ENCODE measurements at places on chromosomes 3 and 15. TPM values are rescaled to one million over a fixed set of nuclear protein-coding genes. Genes with fewer than 3 reads are reported as not detected.

GRCh38 chr3:172524611-172525010 is 1.4 kb upstream of the TNFSF10 start:
- no peak for DNase-seq

DNA sequence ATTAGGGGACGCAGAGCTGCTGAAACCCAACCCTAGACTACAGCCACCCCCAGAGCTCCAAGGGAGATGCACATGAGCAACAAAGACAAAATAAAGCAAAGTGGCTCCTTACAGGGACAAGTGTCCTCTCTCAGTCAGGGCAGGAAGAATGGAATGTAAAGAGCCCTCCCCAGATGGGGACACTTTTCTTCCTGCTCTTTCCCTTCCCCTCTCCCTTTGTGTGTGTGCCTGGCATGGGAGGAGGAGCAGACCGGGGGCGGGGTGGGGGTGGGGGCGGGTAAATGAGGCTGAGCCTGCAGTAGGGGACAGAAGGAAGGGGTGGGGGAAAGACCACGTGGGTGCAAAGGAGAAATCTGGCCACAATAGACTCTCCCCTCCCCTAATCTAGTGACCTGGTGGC is 37.4 kb downstream of the ACAA1 start:
- no peak for DNase-seq

DNA sequence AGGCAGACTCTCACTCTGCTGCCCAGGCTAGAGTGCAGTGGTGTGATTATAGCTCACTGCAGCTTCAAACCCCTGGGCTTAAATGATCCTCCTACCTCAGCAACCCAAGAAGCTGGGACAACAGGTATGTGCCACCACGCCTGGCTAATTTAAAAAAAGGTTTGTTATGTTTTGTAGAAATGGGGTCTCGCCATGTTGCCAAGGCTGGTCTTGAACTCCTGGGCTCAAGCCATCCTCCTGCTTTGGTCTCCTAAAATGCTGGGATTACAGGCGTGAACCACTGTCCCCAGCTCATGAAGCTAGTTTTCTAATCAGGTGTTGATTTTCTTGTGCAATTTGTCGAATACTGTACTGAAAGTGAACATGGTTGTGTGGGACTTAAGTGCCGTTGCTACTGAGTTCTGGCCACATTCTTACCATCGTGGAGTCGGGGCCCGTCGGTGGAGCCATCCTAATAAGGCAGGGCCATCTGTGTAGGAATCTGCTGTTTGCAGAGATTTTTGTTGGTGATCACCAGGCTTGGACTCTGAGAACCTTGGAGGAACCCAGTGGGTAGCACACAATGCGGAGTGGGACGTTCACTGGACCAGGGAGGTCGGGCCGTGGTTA is 193.2 kb downstream of the GOLGA6L6 start:
- DNase-seq: no peak

- no peak for DNase-seq
Measured at GRCh38 chr3:162019817-162020216, 523.2 kb downstream of the OTOL1 start.

- DNase-seq: no peak
Measured at GRCh38 chr3:146159037-146159436, 1.9 kb downstream of the PLOD2 start.

Gene CCR1
- 1.9 TPM for polyA plus RNA-seq

All from renal cortex interstitium (tissue), 15 donors.